Stimulated activated CD4-positive, alpha-beta T cell treated with anti-CD3 and anti-CD28 coated beads, Interleukin-15, amount 100 ng/mL, for 1 hour (primary cell): ENCODE measurements at places on chromosomes 5 and 9.

DNA sequence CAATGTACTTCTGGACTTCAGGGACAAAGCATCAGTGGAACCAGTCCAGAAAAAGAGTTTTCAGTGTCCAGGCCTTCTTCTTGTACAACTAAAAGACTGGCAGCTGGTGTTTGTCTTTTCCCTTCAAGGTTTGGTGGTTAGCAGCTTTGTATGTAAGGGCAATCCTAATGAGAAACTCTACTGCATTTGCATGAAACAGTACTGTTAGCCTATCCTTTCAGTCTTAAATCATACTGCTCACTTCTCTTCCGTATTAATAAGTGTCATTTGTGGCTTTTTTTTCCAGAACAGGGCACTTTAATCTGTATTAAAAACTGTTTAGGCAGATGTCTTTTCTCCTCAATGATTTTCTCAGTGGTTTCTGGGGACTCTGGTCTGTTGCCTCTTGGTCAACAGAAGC, 48.9 kb downstream of the FAM174A start:
- no peak for DNase-seq

DNA sequence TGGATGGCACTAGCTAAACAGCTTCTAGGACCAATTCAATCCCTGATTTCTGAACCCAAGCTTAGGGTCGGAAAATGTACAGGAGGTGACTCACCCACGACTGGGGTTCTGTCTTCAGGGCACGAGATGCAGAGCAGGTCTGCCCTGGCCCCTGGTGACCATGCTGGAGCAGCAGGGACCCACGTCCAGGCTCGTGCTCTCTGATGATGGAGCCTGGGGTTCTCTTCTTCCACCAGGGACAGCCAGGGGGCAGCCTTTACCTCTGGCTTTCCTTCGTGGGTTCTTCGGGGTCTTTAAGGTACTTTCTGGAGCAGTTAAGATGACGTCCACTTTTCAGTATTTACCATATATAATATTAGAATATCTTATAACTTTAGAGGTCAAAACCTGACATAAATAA, 2.1 kb downstream of the CFAP77 start:
- peak; percentile 1 for DNase-seq

GRCh38 chr5:131224387-131225201, 39.3 kb upstream of the CDC42SE2 start:
- DNase-seq = no peak

DNA sequence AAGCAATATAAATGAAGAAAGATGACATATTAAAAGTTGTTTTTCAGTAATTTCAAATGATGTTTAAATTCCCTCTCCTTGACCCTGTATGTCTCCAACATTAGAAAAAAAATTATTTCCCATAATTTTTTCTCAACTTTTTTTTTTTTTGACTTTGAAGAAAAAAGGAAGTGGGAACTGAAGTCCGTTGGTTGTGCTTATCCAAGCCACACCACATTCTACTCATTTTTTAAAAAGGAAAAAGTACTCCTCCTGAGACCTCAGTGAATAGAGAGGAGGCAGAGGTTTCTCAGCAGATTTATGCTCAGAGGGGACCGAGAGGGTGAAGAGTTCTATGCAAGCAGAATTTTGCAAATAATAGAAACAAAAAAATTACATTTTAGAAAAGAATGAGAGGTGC, 123.3 kb downstream of the PCSK5 start:
- no peak for DNase-seq

- no peak for DNase-seq
These were observed 15.4 kb downstream of the CDC42SE2 start for GRCh38 chr5:131279204-131279603.
